CD4-positive, alpha-beta T cell treated with Interleukin-6 for 4 hours (primary cell): ENCODE measurements at places on chromosomes 7 and 10.

DNA sequence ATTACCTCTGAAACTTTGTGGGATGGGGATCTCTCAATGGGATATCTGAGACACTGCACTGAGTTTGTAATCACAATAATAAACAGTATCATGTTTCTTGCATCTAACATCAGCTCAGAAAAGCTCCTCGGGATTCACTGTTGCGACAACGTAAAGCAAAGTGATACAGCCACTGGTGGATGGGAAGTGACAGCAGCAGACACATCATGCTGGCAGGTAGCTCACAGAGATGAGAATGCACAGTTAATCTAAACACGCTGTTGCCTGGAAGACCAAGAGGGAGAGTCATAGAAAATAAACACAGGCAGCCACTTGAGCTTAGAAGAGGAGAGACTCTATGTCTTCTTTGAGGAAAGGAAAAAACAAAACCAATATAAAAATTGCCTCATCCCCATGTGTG is 513.8 kb downstream of the MAGI2 start:
- DNase-seq, result no peak

GRCh38 chr7:155807065-155807671 is 5.1 kb downstream of the SHH start:
- no peak for DNase-seq

- no peak for DNase-seq
Observed at GRCh38 chr10:1084011-1084950, 28.1 kb downstream of the WDR37 start.

DNA sequence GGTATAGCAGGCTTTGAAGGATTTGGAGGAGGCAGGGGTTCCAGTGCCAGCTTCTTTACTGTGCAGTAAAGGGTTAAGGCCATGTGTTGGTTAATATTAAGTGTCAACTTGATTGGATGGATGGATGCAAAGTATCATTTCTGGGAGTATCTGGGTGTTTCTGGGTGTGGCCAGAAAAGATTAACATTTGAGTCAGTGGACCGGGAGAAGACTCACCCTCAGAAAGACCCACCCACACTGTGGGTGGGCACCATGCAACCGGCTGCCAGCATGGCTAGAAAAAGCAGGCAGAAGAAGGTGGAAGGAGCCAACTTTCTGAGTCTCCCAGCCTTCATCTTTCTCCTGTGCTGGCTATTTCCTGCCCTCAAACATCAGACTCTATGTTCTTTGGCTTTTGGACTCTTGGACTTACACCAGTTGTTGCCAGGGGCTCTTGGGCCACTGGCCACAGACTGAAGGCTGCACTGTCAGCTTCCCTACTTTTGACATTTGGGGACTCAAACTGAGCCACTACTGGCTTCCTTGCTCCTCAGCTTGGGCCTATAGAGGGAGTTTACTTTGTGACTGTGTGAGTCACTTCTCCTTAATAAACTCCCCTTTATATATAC is 6.8 kb upstream of the TRUB1 start:
- no peak for DNase-seq

- peak; percentile 52 for DNase-seq
Observed at GRCh38 chr7:2843711-2844152, 376 bp downstream of the GNA12 start.
